Activated T-cell treated with anti-CD3 and anti-CD28 coated beads, Interleukin-2, amount 50 U/mL, for 1 hour (primary cell): ENCODE measurements at places on chromosomes 12 and 14.

- DNase-seq, result peak; percentile 68
Observed at GRCh38 chr12:46209914-46210872, 58.6 kb downstream of the SLC38A1 start.

GRCh38 chr12:112841906-112842305 lies 50.4 kb downstream of the RPH3A start:
- no peak for DNase-seq

DNA sequence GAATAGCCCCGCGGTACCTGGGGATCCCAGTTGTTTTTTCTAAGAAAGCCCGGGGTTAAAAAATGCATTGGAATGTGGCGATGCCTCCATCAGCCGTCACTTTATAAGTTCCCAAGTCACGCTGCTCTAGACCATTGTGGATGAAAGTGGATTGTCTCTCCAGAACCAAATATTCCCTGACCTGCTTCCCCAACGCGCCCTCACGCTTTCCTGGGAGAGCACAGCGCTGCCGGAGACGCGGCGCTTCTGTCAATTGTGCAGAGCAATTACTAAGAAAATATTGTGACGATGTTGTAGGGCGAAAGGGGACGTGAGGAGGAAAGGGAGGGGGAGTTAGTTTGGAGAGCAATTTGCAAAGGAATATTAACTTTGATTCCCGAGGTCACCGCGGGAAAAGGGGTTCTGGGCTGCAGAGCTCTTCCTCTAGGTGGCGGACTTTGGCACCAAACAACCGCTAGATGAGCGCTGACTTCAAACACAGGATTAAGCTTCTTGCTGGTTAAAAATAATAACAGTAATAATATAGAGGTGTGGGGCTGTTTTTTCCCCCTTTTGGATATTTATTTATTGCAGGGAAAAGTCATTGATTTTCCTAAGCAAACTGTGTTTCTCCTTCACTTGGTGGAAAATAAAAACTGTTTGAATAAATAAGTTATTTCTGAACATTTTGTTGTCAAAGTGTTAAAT lies 9.6 kb upstream of the FOXG1 start:
- no peak for DNase-seq

- DNase-seq, result no peak
Observed at GRCh38 chr12:1992732-1993131, 11.5 kb downstream of the DCP1B start.

DNA sequence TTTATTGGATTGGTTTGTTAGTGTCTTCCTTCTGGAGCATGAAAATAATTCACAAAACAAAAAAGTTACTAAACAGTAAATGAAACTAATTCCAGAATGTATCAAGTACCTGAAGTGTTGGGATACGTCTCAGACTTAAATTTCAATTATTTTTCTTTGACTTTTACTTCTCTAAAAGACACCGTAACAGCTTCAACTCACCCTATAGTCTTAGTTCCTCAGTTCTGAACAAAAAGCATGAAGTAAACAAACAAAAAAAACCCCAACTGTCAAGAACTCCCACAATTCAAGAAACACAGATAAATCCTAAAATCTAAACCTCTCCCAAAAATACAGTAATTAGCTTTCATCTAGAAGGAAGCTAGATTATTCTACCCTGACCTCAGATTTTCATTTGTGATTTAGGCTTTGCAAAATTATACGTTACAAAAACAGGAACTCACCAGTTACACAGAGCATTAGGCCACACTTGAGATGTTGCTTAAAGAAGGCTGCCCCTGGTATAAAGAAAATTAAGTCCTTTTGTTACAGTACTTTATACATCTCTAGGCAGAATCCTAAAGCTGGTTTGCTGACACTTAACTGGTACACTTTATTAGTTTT lies 10.2 kb downstream of the HEATR5A start:
- no peak for DNase-seq

DNA sequence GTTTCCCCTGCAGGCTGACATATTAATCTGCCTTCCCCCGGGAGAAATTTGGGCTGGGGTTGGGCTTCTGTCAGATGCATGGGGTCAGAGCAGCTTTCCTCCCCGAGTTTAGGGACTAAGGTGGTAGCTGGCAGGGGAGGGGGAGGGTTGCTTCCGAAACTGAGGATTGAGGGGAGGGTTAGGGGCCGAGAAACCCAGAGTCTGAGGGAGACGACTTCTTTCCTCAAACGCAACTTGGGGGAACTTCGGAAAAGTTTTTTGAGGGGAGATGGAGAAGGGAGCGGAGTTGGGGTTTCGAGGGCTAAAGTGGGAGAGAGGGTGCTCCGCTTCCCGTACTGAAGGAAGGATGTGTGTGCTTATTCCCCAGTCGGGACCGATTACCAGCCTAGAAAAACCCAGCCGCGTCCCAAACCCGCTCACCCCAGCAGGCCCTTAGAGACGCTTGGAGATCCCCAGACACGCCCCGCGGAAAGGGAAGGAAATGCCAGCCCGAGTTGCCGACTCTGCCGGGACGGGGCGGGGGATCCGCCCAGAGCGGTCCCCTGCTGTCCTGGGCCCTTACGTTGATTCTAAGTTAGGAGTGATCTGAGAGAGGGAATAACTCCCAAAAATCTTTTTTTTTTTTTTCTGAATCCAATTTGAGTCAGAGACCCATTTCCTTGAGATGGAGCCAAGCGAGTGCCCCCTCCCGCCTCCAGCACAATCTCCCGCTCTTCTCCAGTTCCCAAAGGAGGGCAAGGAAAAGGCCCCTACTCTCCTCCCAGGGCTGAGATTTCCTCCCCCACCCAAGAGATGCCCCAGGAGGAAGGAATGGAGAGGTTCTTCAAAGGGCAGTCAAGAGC lies 61.9 kb downstream of the SMUG1 start:
- peak; percentile 25 for DNase-seq

GRCh38 chr12:113050795-113051194 lies 5.7 kb upstream of the DTX1 start:
- no peak for DNase-seq

GRCh38 chr14:92986254-92987147 lies 63.6 kb downstream of the CHGA start:
- DNase-seq, result no peak

- DNase-seq, result no peak
Observed at GRCh38 chr12:93573552-93574223, 1.2 kb downstream of the SOCS2 start.

- no peak for DNase-seq
Observed at GRCh38 chr12:79596719-79597350, 93.9 kb downstream of the PAWR start.

GRCh38 chr14:24068711-24069410 lies 2.5 kb upstream of the CPNE6 start:
- no peak for DNase-seq

DNA sequence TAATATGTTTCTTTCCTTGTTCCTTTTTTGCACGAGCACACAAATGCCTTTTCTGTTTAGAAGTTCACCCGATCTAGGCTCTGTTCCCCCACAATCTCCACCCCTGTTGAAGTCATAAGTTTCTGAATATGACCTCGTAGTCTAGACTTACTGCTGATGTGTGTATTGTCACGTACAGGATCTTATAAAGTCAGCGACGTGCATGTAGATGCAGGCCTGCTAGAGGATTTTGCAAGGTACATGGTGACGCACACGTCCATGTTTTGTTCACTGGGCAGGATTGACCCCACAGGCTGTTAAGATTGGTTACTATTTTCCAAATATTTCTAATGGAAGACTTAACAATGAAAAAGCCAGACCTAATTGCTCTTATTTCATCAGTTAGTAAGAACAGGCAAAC lies 46.2 kb upstream of the CCDC91 start:
- no peak for DNase-seq

DNA sequence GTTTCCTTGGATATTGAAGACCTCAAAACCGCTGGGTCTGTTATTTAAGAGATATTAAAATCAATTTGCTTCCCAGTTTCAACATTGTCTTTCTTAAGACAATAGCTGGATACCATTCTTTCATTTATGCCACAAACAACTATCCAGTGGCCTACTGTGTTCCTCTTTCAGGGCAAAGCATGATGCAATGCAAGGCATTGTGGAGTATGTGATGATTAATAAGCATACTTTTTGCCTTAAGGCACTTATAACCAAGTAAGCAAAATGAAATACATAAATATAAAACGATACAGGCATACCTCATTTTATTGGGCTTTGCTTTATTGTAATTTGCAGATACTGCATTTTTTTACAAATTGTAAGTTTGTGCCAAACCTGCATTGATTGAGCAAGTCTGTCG lies 45.5 kb downstream of the SCN8A start:
- no peak for DNase-seq

DNA sequence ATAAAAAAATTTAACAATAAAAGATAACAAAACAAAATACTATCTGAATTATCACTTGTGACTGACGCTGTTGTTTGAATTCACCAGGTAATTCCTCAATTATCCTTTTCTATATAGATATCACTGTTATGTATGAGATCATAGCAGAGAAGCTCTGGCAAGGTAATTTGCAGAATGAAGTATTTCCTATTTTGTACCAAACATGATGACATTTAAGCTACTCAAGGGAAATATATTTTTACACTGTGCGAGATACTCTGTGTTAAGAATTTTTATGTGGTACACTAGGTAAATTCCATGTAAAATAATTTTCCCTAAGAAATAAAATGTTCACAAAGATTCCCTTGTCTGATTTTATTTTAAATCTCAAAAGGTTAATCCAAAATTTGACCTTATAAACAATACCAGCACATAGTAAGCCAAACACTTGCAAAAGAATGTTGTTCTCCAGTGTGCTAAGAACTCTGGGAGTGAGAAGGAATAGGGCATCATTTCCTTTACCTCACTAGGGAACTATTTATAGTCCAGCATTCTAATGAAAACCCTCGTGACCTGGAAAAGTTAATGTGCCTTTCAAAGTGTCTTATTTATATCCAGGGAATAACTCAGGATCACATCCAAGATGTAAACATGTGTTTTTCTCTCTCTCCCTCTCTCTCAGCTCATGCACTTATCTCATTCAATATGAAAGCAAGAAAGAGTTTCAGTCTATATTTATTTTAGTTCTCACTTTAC lies 115.2 kb upstream of the RAP1B start:
- DNase-seq, result no peak

- no peak for DNase-seq
Observed at GRCh38 chr12:45273717-45274271, 57.9 kb downstream of the ANO6 start.

DNA sequence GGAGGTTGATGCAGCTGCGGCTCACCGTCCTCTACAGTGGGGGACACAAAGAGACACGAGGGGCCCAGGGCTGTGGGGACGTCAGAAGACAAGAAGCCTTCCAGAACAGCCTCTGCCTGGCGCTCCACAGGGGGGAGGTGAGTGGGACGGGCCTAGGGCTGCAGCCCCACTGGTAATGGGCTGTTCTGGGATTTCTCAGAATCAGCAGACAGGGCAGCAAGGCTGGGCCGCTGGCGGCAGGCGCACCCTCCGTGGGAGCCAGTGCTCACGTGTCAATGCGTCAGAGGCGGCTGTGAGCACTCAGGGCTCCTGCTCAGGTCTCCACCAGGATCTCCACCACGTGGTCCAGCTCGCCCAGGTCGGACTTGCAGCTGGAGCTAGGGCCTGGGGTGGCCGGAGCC lies 10.0 kb downstream of the CDCA4 start:
- DNase-seq, result no peak

DNA sequence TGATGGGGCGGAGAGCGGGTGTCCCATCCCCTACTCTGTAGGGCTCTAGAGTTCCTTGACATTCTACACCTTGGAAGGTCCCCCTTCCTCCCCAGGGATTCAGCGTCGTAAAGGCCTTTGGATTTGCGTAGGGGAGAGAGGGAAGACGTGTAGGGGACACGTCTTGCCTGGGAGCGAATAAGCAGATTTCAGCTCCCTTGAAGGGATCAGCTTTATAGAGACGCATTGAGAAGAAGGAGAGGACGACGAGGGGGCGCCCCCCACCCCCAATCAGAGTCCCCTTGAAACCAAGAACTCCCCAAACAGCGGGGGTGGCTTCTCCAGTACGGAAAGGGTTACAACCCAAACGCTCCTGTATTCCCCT lies 324 bp downstream of the CALCOCO1 start:
- DNase-seq, result no peak

DNA sequence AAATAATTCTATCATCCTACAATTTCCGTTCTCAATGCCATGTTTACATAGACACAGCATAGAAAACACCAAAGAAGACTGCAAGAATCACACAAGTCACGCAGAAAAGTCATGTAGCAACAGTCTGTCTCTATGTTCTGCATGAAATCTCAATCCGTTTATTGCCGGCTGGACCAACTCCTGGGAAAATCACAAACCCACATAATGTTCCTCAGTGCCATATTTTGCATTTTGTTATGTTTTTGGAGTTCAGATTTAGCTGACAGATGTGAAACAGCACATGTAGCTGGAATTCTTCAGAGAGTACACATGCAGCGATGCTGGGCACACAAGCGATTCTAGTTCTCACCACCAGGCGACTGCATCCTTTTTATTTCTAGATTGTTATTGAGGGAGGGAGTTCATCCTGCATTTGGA lies 193.1 kb downstream of the APAF1 start:
- DNase-seq, result no peak

DNA sequence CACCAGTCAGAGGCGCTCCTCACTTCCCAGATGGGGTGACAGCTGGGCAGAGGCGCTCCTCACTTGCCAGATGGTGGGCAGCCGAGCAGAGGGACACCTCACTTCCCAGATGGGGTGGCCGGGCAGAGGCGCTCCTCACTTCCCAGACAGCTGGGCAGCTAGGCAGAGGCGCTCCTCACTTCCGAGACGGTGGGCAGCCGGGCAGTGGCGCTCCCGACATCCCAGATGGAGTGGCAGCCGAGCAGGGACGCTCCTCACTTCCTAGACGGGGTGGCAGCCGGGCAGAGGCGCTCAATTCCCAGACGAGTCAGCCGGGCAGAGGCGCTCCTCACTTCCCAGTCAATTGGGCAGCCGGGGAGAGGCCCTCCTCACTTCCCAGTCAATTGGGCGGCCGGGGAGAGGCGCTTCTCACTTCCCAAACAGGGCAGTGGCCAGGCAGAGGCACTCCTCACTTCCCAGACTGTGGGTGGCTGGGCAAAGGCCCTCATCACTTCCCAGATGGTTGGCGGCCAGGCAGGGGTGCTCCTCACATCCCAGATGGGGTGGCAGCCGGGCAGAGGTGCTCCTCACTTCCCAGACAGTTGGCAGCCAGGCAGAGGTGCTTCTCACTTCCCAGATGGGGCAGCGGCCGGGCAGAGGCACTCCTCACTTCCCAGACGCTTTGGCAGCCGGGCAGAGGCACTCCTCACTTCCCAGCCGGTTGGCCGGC lies 143.8 kb upstream of the ARID2 start:
- no peak for DNase-seq

DNA sequence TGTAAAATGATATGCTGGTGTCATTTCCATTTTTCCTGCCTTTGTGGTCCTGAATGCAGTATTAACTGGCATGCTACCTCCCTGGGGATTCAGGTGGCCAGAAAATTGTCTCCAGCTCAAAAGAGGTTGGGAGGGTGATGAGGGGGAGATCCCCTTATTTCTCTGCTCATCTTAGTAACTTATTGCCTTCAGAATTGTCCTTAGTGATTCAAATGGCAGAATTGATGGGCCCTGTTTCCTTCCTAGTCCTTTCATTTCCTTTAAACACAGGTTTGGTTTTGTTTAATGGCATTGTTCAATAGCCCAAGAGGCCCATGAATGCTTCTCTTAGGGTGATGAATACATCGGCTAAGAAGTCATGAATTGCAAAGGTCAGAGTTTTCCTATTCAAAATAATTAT lies 207.0 kb downstream of the SLC41A2 start:
- no peak for DNase-seq

GRCh38 chr14:102295270-102295669 lies 9.7 kb downstream of the MOK start:
- DNase-seq, result no peak
